ENCODE measurements at places on chromosomes 2 and 18.

GRCh38 chr2:73104933-73105332 is 7.8 kb downstream of the RAB11FIP5 start:
- no peak for DNase-seq

DNA sequence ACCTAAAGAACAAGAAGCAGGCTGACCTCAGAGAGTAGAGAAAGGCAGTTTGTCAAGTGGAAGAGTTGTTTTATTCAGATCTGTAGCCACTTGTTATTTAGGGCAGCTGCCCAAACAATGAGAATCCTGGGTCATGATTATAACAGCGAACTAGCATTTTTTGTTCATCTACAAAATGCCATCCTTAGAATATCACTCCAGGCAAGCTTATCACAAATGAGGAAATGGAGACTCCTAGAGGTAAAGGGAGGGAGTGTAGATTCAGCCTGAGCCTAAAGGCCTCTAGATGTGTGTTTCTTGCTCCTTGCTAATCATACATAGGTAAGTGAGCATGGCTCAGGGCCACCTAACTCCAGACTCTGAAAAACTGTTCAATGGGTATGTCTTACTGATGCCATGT is 126.1 kb downstream of the HNMT start:
- no peak for DNase-seq

DNA sequence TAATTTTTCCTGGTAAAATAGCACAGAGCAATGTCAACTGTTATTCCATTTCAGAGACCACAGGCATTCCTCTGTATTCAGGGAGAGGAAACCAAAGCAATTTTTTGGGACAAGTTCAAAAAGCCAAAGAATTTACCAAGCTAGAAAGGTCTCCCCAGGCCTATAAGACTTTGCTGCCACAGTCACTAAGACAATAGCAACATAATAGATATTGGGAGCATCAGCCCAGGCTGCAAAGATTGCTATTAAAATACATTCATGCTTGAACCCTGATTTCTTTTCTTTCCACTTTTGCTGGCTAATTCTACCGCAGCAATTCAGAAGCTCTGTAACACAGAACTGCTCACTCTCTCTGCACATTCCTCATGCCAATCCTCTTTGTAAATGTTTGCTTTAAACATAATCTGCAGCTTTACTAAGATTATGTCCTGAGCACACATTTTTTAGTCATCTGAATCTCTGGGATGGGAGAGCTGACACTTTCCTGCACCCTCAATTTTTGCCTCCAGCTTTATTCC is 76.3 kb downstream of the CLHC1 start:
- DNase-seq = no peak

- no peak for DNase-seq
Observed at GRCh38 chr2:144402251-144402650, 117.7 kb downstream of the ZEB2 start.

DNA sequence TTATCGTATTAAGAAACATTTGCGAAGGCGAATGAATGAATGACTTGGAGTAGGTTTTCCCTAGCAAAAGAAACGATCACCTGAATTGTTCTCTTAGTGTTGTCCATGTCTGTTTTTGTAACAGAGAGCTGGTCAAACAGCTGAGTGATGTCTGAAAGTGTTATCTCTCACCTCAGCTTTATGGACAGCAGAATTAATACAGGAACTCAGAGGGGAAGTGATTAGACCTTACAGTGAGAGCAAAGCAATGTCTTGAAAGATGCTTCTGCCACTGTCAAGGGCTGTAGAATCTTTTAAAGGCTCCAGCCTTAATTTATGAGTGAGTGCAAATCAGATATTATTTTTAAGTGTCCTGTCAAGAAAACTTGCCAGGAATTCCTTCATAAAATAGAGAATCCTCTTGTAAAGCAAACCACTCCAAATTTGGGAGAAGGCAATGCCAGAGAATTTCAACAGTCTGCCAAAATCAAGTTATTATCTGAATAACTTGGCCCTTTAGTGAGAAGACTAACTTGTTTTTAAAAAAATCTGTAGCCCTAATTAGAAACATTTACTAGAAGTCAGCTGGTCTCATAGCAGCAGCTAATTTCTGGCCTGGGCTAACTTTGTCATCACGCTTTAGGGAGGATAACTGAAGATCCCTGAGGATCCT is 60.7 kb downstream of the CDC42EP3 start:
- DNase-seq = no peak

DNA sequence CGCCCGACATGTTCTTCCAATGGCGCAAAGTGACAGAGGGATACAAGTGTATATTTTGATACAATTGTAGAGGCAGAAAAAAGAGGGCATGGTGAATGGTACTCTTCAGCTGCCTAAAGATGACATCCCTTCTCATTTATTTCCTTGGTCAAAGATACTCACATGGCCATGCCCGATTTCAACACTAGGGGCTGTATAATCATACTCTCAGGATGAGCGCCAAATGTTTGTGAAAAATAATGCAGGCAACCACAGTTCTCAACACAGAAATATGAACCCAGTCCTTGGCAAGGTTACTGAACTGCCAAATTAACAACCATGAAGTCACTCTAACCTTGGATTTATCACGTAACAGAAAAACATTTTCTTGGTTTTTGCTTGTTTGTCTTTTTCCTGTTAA is 204.4 kb downstream of the CCDC102B start:
- no peak for DNase-seq

GRCh38 chr2:191038241-191038725 is 24.3 kb upstream of the STAT1 start:
- DNase-seq = no peak

- DNase-seq = no peak
Observed at GRCh38 chr2:159084384-159085370, 116.2 kb downstream of the TANC1 start.

DNA sequence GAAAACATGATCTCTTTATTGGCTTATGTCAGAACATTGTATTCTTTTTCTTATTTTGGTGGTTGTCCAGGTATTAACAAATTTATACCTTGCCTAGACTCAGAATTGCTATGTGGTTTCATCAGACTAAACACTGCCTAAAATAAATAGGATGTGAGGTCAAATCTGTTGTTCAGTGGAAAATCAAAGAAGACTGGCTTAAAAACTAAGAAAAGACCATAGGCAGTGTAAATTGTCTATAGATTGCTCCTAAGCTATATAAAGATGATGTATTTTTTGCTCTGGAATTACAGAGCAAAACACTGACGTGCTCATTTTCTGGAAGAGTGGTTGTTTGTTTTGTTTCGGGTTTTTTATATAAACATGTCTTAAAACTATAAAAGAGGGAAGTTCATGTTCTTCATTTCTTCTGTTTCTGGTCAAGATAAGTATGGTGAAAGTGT is 266.0 kb downstream of the ALPK2 start:
- no peak for DNase-seq

DNA sequence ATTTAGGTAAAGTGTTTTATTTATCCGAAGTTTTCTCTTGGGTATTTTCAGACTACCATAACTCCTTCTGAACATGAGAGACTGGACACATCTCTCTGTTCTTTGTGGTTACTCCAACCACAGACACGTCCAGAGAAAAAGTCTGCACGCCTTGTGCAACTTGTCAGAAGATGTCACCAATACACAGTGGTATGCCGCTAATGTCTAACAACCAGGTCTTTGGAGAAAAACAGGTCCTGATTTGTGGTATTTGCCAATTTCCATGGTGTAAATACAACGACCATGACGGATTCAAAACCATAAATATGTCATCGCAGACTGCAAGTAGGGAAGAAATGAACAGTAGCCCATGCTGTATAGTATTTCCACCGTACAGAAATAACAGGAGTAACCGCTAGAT is 620.6 kb upstream of the ID2 start:
- no peak for DNase-seq

DNA sequence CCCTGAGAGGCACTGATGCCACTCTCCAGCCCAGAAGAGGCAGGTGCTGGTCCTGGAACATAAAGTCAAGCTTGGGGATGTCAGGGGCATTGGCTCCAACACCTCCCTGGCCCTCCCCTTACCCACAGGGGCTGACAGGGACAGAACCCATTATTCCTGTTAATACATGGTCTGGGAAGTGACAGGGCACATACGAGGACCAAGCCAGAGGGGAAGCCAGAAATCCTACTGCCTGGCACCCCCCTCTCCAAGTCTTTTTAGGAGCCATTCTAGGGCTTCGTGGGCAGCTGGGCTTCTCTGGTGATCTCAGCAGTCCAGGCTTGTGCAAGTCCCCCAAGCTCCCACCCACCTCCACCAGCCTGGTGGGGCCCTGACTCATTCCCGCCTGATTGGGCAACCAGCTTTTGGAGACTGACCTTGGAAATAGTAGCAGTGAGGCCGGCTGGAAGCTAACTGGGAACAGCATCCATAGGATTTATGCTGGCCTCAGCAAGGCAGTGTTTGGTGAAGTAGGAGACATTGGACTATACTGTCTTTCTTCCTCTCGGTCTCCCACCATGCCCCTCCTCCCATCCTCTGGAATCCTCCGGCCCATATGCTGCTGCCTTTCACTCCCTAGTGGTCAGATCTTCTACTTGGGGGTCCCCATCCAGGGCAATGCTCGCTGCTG is 86.4 kb upstream of the HK2 start:
- no peak for DNase-seq

DNA sequence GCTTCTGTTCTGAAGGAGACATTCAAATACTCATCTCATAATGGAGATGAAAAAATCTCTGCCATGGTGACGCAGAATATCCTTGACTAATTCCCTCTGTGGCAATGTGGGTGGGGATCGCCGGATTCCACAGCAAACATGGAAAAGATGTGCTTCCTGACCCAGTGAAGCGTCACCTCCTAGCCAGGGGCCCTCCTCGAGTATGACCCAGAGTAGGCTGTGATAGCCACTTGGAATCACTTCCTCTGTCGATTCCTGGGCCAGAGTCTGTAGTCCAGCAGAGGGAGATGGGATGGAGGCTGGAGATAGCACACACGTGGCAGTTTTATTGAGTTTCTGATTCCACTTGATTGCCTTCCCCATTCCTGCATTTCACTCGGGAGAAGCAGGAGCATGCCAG is 36.8 kb downstream of the DRC1 start:
- no peak for DNase-seq

- DNase-seq = no peak
Observed at GRCh38 chr2:54380670-54381069, 75.5 kb upstream of the SPTBN1 start.

DNA sequence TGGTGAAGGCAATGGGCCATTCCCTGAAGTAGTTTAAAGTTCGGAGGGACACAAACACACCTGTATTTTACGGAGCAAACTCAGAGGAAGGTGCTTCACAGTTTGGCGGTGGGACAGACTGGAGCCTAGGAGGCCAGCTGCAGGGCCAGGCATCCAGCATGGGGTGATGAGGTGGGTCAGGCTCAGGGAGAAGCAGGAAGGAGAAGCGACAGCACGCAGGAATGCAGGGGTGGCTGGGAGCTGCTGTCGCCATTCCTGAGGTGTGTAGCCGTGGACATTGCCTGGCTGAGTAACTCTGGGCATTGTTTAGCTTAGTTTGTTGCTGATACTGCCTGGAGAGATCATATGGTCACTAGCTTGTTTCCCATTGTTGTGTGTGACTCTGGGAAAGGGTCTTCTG is 35.8 kb upstream of the METTL21A start:
- DNase-seq = no peak

GRCh38 chr18:79729611-79730010 is 50.0 kb downstream of the CTDP1 start:
- DNase-seq = no peak

DNA sequence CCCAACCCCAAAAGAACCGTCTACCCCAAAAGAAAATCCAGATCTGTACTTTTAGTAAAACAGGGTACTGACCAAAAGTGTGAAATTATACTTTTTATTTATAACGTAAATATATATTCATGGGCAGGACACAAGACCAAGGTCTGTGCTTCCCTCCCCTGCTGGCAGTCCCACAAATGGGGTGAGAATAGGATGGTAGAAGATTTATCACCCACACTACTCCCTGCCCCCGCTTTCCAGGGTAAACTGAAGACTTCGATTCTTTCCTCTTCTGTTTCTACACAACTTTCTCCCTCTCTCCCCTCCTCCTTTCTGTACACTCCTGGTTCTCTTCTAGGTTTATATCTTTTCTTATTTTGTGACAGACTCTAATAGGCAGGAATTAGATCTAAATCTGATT is 79.7 kb downstream of the MDH1 start:
- no peak for DNase-seq

DNA sequence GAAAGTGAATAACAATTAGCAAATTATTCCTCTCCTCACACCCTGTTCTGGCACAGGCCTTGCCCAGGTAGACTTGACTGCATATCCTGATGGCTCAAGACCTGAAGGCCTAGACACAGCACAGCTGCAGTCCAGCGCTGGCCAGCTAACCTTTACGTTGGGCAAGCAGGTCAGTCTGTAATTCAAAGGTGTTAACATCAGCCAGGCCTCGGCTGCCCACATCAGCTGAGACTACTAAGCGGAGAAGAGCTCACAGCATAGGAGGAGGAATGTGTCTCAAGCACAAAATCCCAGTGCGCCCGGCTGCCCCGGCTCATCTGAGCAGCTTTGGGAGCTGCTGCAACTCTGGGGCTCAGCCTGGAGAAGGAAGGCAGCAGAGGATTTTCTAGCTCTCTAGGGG is 33.5 kb upstream of the OTOF start:
- no peak for DNase-seq

- no peak for DNase-seq
Observed at GRCh38 chr2:120204022-120204405, 19.2 kb downstream of the TMEM185B start.

DNA sequence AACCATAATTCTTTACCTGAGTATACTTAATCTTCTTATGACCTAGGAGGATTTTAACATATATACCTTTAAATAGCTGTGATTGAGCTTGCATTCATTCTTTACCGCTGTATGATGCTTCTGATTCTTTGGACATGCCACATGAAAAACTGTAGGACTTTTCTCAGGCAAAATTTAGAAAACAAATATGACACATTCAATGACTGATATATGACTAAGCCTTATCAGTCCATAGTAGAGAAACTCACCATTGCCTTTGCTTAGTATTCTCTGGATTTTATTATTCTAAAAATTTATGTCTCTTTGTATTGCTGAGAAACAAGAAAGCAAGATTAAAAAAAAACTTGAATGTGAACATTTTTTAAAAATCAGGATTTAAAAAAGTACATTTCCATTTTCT is 3.7 kb downstream of the FAM171B start:
- DNase-seq = no peak

GRCh38 chr2:122530814-122531213 is 775.4 kb downstream of the TSN start:
- no peak for DNase-seq

- DNase-seq = no peak
Observed at GRCh38 chr2:16691261-16691660, 25.6 kb upstream of the CYRIA start.

- DNase-seq = no peak
Observed at GRCh38 chr2:239098288-239098970, 250.5 kb downstream of the TWIST2 start.

Data from activated gamma-delta T cell treated with anti-CD3 and anti-CD28 coated beads, Interleukin-2, amount 50 U/mL, for 16 hours (primary cell).